ENCODE measurements at places on chromosomes 12 and 14.
A peak's percentile ranks its signal among the peaks of the same experiment; 100 is the strongest.

GRCh38 chr12:58068706-58069105, 127.3 kb downstream of the ATP23 start:
- DNase-seq: no peak

GRCh38 chr14:50599700-50600444, 39.9 kb downstream of the ATL1 start:
- no peak for DNase-seq

GRCh38 chr12:30026621-30027234, 243.0 kb upstream of the TMTC1 start:
- no peak for DNase-seq

- no peak for DNase-seq
Observed at GRCh38 chr12:98656289-98657101, 11.4 kb downstream of the APAF1 start.

- DNase-seq: no peak
Observed at GRCh38 chr12:131418884-131419283, 292.0 kb upstream of the SFSWAP start.

DNA sequence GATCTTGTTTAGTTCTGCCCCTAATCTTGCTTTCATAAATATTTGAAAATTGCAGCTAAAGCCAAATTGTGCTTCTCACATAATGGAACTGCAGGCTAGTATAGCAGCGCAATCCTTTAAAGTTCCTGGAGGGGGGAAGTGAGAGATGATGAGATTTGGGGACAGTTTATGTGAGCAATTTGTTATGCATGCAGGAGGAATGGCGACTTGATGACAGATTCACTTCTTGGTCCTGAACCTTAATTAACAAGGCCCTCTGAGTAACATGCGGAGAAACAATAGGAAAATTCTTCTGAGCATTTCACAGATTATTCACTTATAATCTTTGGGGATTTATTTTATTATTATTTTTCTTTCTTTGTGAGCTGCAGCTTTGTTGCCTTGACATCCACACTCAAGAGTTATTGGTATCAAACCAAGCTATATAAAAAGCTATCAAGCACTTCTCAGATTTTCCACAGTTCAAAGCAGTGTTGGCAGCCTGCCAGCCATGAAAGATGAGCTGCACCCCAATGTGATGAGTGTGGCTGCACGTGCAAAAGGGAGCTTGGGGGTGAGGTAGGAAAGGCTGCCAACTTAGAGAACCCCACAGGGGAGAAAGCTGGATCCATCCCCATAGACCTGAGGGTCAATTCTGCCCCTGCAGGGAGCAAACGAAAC, 1662.2 kb upstream of the FLRT2 start:
- no peak for DNase-seq

- no peak for DNase-seq
Observed at GRCh38 chr14:72888636-72889201, 5.2 kb downstream of the DPF3 start.

DNA sequence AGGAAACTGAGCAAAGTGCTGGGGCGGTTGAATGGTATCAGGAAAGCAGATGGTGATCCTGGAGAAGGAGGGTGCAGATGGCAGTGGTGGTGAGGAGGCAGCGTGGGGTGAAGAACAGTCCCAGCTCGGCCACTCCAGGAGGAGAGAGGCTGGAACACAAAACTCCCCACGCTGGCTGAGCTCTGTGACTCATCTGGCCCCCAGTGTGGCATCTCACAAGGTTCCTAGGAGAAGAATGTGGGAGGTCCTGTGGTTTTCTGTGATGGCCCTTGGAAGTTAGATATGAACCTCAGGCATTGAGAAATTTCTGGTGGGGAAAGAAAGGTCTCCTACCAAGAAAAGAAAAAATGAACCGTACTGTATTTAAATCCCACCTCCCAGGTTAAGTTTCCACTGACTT, 8.0 kb upstream of the NRXN3 start:
- DNase-seq: no peak

GRCh38 chr12:21980544-21980943, 39.3 kb upstream of the ABCC9 start:
- DNase-seq: no peak

- peak; percentile 1 for DNase-seq
Observed at GRCh38 chr12:34402899-34403705, 380.8 kb downstream of the ALG10 start.

DNA sequence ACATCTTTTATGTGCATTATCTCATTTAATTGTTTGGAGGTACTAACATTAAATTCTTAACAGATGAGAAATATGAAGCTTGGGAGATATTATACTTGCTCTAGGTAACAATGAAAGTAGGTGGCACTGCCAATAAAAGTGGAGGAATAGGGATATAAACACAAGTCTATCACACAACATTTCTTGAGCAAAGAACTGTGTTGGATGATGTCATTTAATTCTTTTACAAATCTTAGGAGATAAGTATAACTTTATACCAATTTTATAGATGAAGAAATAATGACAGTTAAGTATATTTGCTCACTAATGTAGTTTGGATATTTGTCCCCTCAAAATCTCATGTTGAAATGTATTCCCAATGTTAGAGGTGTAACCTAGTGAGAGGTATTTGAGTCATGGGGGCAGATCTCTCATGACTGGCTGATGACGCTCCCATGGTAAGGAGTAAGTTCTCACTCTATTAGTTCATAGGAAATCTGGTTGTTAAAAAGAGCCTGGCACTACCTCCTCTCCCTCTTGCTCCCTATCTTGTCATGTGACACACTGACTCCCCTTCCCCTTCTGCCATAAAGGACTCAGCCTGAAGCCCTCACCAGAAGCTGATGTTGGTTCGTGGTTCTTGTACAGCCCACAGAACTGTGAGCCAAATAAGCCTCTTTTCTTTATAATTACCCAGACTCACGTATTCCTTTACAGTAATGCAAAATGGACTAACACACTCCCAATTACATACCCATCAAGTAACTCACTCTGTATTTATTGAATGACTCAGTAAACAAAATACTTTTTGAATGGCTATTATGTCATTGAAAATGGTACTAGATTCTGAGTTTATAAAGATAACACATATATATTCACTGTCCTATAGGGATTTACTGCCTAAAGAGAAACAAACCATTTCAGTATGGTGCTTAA, 146.8 kb upstream of the KITLG start:
- DNase-seq: no peak

DNA sequence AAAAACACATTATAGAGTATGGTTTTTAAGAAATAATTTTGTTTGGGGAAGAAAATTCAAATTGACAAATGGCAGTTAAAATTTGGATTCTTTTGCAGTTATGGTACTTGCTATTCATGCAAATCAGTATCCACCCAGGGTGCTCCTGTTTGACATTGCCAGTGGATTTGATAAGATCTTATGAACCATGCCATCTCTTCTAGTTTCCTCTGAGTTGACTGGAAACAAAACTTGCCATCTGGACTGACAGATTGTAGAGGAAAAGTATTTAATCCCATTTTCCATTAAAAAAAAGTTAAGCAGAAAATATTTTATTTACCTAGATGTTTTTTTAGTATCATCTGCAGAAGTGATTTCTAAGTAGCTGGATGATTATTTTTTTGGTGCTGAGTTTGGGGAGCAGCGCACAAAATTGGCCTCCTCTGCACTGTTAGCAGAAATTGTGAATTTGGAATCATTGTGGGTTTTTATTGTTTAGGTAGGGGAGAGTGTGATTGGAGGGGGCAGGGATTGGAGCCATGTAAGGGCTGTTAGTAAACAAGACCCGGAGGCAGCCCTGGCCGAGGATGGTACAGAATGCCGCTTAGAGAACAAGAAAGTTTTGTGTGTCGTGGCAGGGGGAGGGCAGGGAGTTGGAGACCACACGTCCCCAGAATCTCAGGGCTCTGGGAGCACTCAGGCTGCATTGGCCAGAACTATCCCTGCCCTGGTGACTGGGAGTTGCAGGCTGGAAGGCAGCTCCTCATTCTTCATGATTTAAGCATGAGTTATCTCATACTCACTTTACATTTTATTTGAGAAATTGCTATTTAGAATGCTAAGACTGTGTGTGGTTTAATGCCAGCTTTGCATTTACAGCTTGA, 56.6 kb downstream of the WDR20 start:
- DNase-seq: no peak

GRCh38 chr14:91154851-91155625, 41.2 kb downstream of the DGLUCY start:
- DNase-seq: peak; percentile 49

DNA sequence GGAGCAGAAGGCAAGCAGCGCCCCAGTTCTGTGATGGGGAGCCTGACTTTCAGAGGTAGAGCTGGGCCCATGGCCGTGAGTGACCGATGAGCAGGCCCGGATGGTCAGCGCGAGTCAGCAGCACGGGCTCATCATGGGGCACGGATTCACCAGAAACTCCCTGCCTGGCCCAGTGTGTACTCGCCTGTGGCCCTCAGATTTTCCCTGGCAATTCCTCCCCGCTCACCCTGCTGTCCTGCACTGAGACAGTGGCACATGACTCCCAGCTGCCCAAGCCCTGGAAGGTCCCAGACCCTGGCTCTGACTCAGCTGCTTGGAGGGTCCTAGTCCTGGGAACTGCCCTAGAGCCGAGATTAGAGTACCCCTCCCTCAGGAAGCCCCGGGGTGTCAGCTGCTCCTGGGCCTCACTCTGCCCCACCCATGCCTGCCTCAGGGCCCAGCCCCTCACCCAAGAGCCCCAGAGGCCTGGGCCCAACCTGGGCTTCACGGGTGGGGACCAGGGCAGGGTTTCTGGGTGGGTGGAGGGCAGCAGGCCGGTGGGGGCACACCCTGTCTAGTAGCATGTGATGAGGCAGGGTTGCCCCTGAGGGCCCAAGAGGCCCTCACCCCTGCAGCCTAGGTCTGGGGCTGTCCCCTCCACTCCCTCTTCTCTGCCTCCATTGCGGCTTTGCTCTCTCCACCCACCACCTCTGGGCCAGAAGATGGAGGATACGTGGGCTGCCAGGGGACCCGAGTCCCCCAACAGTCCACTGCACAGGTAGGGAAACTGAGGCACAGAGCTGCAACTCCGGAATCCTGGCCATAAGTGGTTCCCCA, 8.4 kb downstream of the TRMT61A start:
- DNase-seq: no peak

- no peak for DNase-seq
Observed at GRCh38 chr12:91778091-91778832, 367.4 kb downstream of the BTG1 start.

- DNase-seq: no peak
Observed at GRCh38 chr14:103019826-103020225, 37.5 kb downstream of the CDC42BPB start.
